MV-4-11 (cell line): ENCODE measurements at places on chromosomes 2 and 18.

DNA sequence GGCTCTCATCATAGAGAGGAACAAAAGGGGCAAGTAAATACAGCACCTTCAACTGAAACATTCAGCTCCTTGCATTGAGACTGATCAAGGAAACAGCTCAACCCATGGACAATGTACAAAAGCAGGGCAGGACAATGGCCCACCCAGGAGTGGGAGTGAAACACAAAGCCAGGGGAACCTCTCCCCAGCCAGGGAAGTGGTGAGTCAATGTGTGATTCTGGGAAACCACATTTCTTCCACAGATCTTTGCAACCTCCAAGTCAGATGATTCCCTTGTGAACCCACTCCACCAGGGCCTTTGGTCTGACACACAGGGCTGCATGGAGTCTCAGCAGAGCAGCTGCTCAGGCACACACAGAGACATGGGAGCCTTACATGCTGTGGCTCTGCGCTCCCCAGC is 294.5 kb downstream of the NR4A2 start:
- no peak for DNase-seq

DNA sequence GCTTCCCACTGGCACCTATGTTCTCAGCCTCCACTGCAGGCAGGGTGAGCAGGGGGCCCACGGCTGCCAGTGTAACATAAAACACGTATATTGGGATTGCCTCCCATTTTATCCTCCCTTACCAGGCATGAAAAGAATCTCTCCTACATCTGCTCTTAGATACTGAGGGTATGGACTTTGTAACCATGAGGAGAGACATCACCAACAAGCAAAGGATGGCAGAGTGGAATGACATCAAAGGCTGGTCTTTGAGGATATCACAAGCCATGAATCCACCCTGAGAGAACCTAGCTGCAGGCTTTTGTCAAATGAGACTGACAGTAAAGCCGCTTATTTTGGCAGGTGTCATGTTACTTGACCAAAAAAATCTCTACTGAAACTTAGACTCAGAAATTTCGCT is 7.4 kb downstream of the NPHP1 start:
- DNase-seq = no peak

DNA sequence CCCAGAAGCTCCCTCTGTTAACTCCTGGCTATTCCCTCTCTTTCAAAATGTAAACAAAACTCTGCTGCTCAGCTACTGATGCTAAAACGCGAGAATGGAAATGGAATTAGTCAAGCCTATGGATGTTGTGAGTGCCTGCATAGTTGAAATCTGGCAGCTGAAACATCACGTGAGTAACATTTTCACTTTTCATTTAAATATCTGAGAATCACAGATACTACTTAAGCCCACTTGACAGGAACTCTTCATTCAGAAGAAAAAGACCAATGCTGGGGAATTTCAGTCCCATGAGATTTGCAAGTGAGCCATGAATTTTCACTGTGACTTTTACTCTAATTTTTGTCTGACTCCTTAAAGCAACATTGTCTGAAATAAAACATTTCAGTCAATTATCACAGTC is 215.3 kb upstream of the SESTD1 start:
- no peak for DNase-seq

DNA sequence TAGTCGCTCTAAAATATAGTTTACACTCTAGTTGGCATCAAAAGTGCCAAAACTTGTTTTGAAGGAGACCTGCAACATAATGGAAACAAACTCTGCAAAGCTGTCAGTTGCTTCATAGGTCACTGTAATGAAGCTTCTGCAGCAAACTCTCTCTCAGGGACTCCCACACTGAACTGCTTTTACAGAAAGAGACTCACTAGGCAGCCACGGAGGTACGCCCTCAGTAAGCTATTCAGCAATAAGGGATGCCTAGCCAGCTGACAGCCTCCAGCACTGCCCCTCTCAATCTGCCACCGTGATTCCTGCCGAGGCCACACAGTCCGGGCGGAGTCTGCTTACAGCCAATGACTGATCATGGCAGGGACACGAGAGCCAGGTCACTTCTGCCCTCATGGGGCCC is 51.1 kb downstream of the COLEC12 start:
- DNase-seq = no peak

GRCh38 chr2:171253279-171253678 is 92.6 kb upstream of the TLK1 start:
- DNase-seq = no peak

DNA sequence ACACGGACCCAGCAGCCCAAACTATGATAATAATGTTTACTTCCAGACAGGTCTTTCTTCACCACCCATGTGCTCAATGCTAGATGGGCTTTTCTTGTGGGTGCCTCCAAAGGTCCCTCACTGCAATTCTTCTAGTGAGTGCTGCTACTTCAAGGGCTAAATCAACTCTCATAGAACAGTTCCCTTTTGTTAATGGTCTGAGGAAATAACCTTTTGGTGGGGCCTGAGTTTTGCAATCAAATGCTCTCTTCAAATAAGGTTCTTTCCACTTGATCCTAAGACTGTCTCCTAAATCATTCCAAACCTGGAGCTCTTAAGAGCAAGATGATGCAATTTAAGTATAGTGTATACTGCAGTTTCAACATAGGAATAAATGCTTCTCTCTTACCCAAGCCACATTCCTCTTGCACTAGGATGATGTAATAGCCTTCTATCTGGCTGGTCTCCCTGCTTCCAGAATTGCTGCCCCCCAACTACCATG is 6.0 kb downstream of the NEMP2 start:
- peak; percentile 92 for DNase-seq

GRCh38 chr2:144515696-144516410 is 4.1 kb downstream of the ZEB2 start:
- DNase-seq = peak; percentile 52

DNA sequence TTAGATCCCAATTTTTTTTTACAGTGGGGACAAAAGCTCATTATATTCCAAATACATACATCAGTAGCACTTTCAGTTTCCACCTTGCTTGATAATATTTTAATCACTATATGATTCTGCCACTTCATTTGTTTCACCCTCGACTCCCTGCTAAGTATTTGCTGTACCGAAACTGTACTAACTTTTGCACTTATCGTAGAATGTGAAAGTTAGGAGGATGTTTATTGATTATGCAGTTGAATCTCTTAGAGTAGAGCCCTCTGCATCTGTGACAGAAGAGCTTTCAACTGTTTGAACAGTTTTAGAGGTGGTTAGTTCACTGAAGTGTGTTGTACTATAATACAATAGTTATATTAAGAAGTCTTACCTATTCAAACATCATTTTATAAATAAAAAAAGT is 20.8 kb downstream of the NCOA1 start:
- DNase-seq = no peak
